A549 treated with dexamethasone at 1 μM for 4 hours (cell line): ENCODE measurements at places on chromosomes 7 and 10. TPM values are rescaled to one million over a fixed set of nuclear protein-coding genes. Genes with fewer than 3 reads are reported as not detected.

TAS2R3 gene
- total RNA-seq: 0.10 TPM in 1 of 5 replicates, not detected in the others

LLCFC1 gene
- not detected in 5 replicates for total RNA-seq

SRRM3 gene
- total RNA-seq: 9.5 to 13.5 TPM (median 11.7 TPM) in 5 replicates

TMEM26 gene
- 0.04 to 0.08 TPM (median 0.07 TPM) in 5 replicates for total RNA-seq

MACROH2A2 gene
- 24.6 to 28.5 TPM (median 26.8 TPM) in 5 replicates for total RNA-seq

PIP4K2A gene
- 20.2 to 34.0 TPM (median 26.3 TPM) in 5 replicates for total RNA-seq

MOGAT3 gene
- total RNA-seq: 0.20 TPM in 1 of 5 replicates, not detected in the others

FERD3L gene
- not detected in 5 replicates for total RNA-seq

HOGA1 gene
- total RNA-seq: 1.9 to 3.2 TPM (median 2.3 TPM) in 5 replicates

ZNF425 gene
- total RNA-seq: 1.1 to 1.9 TPM (median 1.5 TPM) in 5 replicates

SLC18A2 gene
- total RNA-seq: 0.02 to 0.04 TPM in 2 of 5 replicates, not detected in the others

KBTBD2 gene
- 23.5 to 28.5 TPM (median 26.1 TPM) in 5 replicates for total RNA-seq

GATA3 gene
- 3.3 to 5.3 TPM (median 4.8 TPM) in 5 replicates for total RNA-seq

GBX1 gene
- 0.09 to 0.22 TPM (median 0.13 TPM) in 4 of 5 replicates, not detected in the other for total RNA-seq

TLX1 gene
- 0.04 TPM in 1 of 5 replicates, not detected in the others for total RNA-seq

RASA4B gene
- total RNA-seq: 0.70 to 2.3 TPM (median 2.0 TPM) in 5 replicates

EN2 gene
- 0.61 to 1.1 TPM (median 0.90 TPM) in 5 replicates for total RNA-seq

LRGUK gene
- total RNA-seq: 0.20 to 0.48 TPM (median 0.22 TPM) in 5 replicates

MINPP1 gene
- 20.5 to 28.1 TPM (median 27.1 TPM) in 5 replicates for total RNA-seq

SPDYE6 gene
- total RNA-seq: not detected in 5 replicates

CDCA7L gene
- 17.4 to 20.8 TPM (median 19.3 TPM) in 5 replicates for total RNA-seq

TYW1 gene
- 14.7 to 16.2 TPM (median 15.4 TPM) in 5 replicates for total RNA-seq

SFTPA1 gene
- total RNA-seq: not detected in 5 replicates

GDF10 gene
- total RNA-seq: 0.05 to 0.13 TPM (median 0.05 TPM) in 4 of 5 replicates, not detected in the other

LHPP gene
- total RNA-seq: 9.9 to 13.6 TPM (median 12.1 TPM) in 5 replicates

CHST15 gene
- 6.3 to 8.9 TPM (median 8.0 TPM) in 5 replicates for total RNA-seq

CPED1 gene
- not detected in 5 replicates for total RNA-seq

PRPS1L1 gene
- total RNA-seq: not detected in 5 replicates

MYL10 gene
- total RNA-seq: not detected in 5 replicates

ZNF248 gene
- total RNA-seq: 2.8 to 4.8 TPM (median 4.1 TPM) in 5 replicates

H2AZ2 gene
- total RNA-seq: 206 to 252 TPM (median 239 TPM) in 5 replicates

LRRC4 gene
- total RNA-seq: not detected in 5 replicates

MBL2 gene
- total RNA-seq: not detected in 5 replicates

PDZD7 gene
- 0.35 to 0.94 TPM (median 0.81 TPM) in 5 replicates for total RNA-seq

CRHR2 gene
- 0.05 to 0.07 TPM (median 0.05 TPM) in 4 of 5 replicates, not detected in the other for total RNA-seq

AGBL3 gene
- 0.56 to 1.1 TPM (median 1.1 TPM) in 5 replicates for total RNA-seq

GARIN1A gene
- 0.46 to 0.66 TPM (median 0.56 TPM) in 5 replicates for total RNA-seq

BET1 gene
- 20.0 to 24.0 TPM (median 21.5 TPM) in 5 replicates for total RNA-seq

UNCX gene
- 0.05 to 0.07 TPM (median 0.05 TPM) in 3 of 5 replicates, not detected in the others for total RNA-seq

PIP gene
- total RNA-seq: 0.19 to 0.32 TPM (median 0.23 TPM) in 3 of 5 replicates, not detected in the others
